Suppressor macrophage (primary cell): ENCODE measurements at places on chromosomes 5 and 9.

- no peak for DNase-seq
Measured at GRCh38 chr5:136656811-136657210, 291.5 kb upstream of the TRPC7 start.

GRCh38 chr9:85723215-85723614 is 18.5 kb downstream of the AGTPBP1 start:
- DNase-seq: no peak

DNA sequence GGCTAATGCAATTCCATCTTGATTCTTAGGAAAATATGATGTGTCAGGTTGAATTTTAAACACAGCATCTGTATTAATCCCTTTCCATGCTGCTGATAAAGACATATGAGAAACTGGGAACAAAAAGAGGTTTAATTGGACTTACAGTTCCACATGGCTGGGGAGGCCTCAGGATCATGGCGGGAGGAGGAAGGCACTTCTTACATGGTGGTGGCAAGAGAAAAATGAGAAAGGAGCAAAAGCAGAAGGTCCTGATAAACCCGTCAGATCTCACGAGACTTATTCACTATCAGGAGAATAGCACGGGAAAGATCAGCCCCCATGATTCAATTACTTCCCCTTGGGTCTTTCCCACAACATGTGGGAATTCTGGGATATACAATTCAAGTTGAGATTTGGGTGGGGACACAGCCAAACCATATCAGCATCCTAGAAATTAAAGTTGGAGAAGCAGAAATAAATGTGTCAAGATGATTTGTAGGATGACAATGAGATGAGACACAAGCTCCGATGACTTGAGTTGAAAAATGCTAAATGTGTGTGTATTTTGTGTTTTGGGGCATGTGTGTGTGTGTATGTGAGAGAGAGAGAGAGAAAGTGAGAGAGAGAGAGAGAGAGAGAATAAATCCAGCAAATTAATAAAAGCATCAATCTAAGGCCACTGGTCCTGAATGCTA is 48.5 kb upstream of the ANKRD55 start:
- no peak for DNase-seq

GRCh38 chr5:86030753-86031152 is 587.0 kb upstream of the COX7C start:
- no peak for DNase-seq

- DNase-seq: no peak
Measured at GRCh38 chr9:2630158-2630557, 8.6 kb downstream of the VLDLR start.

GRCh38 chr9:87115785-87116184 is 168.5 kb upstream of the GAS1 start:
- DNase-seq: no peak

DNA sequence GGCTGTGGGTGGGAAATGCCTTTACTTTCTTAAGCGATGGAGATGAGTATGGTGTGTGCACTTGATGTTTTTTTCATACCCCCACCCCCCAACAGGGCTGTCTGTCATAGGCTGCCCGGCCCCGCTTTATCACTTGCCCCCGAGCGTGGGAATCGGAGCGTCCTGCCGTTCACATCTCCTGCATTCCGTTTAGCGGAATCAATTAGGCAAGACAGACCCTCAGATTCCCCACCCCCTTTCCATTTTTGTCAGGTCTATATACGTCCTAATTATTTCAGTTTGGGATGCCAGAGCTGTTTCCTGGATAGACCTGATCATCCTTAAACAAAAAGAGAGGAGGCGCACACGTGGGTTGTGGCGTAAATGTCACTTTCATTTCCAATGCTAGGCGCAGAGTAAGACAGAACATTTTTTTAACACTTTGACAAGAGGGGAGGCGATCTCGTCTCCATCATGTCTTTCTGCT is 217.2 kb downstream of the MEF2C start:
- DNase-seq: no peak

DNA sequence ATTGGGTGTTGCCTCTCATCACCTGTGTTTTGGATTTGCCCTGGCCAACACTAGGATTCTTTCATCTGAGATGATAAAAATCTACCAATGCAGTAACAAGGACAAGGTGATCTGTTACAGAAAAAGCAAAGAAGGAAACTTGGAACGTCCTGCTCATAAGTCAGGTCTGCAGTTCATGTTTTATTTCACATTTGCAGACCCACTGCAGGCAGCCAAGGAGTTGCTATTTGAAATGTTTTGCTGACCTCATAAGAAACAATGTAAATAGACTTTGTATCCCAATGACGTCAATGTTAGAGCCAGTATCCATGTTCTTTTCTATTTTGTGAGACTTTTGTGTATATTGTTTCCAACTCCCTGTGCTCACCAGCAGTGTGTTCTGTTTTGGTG is 312.9 kb downstream of the DEPDC1B start:
- DNase-seq: no peak

- DNase-seq: no peak
Measured at GRCh38 chr5:32261198-32261597, 51.5 kb downstream of the MTMR12 start.

DNA sequence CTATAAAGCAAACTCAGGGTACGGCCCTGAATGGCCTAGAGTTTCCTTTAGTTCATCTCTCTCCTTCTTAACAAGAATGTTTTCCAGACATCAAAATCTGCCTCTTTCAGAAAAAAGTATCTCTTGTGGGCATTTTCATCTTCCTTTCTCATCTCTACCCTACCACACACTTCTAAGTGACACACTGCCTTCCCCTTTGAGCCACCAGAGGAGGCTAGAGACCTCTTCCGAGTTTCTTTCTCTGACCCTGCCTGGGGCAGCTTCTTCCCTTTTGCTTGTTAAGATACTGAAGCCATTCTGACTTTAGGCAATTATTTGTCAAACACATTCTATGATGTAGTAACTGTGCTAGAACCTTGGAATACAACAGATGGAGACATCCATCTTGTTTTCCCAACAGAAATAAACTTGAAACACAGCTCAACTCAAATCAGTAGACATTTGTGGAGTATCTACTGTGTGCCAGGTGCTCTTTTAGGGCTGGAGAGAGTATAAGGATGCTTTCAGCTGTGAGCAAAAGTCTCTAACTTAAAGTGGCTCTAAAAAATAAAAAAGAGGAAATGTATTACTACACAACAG is 8.6 kb upstream of the SV2C start:
- peak; percentile 68 for DNase-seq

DNA sequence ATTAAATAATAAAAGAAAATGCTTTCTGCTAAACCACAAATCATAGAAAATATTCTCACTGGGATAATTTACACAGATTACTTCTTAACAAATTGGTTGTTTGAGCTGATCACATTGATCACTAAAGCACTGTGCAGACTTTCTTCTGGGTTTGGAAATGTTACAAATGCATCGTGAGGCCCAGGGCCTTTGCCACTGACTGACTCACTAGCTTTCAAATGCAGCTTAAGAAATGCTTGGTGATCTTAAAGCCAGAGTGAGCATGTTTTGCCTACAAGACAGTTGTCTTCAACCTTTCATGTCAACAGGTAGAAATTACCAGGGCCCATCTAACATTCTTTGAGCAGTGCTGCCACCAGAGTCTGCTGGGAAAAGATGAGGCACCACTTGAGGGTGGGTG is 252.3 kb upstream of the ADRA1B start:
- no peak for DNase-seq

DNA sequence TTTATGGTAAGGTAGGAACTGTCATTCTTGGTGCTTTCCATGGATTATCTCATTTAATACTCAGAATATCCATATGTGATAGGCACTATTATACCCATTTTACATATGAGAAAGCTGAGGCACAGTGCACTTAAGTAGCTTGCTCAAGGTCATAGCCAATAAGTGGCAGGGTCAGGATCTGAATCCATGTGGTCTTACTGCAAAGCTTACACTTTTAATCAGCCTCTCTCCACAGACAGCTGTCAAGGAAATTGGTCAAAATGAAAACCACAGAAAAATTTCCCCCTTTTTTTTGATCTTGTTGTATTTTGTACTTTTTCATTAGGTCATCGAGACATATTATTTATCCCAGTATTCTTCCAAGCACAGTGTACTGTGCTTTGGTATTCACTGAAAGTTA is 78.5 kb downstream of the ERCC6L2 start:
- no peak for DNase-seq

DNA sequence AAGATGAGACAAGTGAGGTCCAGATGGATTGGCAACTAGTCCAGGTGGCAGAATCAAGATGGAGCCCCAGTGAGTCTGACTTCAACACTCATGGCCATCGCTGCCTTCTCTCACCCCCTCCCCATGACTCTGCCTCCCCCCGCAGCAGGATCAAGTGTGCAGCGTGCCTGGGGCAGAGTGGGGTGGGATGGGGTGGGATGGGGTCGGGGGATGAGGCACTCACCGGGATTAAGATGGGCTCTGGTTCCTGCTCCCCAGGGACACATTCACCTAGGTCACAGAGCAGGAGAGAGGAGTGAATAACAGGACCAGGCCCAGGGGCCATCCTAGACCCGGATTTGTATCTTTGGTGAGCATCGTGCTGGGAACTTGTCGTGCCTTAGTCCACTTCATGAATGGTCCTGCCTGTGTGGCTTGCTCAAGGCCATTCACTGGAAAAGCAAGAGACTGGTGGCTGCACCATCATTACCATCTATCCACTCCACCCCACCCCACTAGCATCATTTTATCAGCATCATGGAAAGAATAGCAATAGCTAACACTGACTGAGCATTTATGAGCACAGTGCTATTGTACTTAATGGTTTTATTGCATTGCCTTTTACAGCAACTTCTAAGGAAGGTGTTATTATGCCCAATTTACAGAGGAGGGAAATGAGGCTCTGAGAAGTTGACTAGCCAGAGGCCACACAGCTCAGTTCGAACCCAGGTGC is 8.5 kb downstream of the AMBP start:
- DNase-seq: no peak

DNA sequence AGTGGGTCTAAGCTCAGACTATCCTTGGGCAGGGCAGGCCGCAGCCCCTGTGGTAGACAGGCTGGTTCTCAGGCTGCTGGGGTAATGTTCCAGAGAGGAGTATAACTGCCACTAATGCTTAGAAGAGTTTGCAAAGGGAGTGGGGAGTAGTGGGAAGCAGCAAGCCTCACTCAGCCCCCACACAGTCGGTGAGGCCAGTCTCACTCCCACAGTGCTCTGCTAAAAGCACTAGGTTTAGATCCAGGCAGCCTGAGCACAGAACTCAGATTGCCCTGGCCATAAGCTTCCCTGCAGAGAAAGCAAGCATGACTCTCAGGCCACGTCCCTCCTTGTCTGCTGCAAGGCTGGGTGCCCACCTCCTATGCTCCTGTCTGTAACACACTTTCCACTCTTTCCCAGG is 69.4 kb upstream of the HCN1 start:
- DNase-seq: no peak

GRCh38 chr9:33350310-33350709 is 52.1 kb downstream of the AQP7 start:
- DNase-seq: no peak
